Stimulated activated CD4-positive, alpha-beta T cell treated with anti-CD3 and anti-CD28 coated beads, Interleukin-12 subunit alpha, Interleukin-12 subunit beta, amount 100 ng/mL, for 24 hours (primary cell): ENCODE measurements at places on chromosomes 7 and 10.

GRCh38 chr7:135353832-135354231, 120.2 kb downstream of the STRA8 start:
- DNase-seq, result no peak

DNA sequence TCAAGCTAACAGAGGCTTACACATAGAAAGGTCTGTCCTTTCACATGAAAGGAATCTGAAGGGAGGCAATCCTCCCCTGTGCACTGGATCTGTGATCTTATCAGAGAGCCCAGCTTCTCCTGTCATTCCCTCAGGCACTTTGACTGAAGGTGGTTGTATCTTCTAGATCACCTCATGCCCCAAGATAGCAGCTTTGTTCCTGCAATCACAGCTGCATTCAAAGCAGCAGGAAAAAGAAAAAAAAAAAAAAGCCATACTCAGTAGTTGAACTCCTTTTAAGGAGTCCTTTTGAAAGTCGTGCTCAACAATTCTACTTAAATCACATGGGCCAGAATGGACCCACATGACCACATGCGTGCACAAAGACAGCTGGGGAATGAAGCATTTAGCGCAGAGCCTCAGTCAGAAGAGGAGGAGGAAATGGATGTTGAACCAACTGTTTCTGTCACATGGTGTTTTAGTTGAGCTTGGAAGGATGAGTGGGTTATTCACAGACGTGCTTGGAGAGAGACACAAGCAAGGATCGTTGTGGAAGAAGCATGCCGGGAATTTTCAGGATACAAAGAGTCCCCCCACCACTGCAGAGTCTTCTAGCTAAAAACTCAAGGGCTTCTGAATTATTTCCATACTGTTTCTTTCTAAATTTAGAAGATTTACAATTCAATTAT, 13.0 kb upstream of the PFKP start:
- DNase-seq, result no peak

DNA sequence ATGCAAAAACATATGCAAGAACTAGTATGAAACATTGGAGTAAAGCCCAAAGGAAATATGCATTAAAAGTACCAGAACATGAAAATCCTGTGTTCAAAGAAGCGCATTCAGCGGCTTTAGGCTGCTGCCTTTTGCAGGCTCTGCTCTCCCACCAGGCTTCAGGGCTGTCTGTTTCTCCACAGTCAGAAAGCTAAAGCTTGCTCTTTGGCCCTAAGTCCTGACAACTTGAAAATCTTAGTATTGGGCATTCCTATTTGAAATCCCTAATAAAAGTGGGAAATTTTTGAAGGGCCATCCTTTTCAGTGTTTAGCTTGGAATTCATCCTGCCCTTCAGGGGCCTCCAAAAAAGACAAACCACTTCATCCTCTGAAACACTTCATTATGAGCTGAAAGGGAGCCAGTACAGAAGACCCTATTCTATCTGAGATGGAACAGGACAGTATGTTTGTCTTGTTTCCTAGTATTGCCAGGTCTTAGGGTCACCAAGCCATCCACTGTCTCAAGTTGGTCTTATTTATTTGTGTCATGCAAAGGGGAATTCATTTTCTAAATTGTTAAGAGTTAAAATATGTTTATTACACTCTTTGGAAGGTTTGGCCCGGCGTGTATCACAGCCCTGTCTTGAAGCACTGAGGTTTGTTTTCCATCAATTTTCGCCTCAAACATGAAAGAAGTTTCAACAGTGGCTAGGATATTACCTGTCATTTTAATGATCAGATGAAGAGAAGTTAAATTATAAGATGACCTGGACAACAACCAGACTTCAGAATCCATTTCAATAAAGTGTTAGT, 326.3 kb upstream of the BMPER start:
- DNase-seq, result no peak

- DNase-seq, result no peak
These were observed 405.3 kb upstream of the ETV1 start for GRCh38 chr7:14394786-14395185.

- no peak for DNase-seq
These were observed 1.6 kb downstream of the TMEM176A start for GRCh38 chr7:150801946-150802771.

DNA sequence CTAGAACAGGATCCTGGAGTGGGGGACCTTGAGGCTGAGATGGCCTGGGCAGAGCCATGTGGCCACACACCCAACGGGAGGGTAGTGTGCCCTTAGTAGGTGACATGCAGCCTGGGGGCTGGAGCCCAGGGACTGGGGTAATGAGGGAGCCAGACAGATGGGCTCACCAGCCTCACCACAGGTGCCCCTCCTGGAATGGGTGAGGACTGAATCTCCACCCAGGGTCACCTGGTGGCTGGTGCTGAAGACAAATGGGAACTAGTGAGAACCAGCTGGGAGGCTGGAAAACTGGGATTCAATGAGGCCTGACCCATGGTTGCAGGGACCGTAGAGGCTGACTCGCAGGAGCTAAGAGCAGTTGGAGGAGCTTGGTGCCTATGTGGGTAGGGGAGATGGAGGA, 6.1 kb downstream of the ZP3 start:
- DNase-seq, result no peak

DNA sequence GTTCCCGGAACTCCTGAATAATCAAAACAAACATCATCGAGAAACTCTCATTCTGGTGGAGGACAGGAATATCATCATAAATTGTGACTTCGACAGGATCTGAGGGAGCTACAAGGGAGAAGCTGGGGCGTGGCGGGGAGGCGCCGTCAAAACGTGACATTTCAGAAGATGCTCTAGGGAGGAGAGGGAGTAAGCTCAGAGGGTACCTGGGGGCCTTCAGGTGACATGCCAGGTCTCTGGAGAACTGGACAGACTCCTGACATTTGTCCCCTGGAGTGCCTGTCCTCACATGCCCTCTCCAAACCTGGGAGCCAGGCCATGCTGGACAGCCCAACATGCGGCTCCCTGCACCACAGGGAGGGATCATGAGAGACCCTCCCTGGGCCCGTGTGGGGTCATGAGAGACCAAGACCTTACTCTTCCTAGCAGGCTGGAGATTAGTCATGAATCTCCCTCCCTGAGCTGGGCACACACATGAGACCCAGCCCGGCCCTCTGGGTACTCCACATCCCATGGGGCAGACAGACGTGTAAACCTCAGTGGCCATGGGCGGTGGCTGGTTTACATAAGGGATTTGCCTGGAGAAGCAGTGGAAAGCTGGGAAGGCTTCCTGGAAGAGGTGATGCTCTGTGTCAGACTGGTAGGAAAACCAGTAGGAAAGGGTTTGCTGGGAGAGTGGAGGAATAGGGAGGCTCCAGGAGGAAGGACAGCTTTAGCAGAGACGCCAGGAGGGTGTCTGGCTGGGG, 81.0 kb downstream of the MYL10 start:
- DNase-seq, result no peak

DNA sequence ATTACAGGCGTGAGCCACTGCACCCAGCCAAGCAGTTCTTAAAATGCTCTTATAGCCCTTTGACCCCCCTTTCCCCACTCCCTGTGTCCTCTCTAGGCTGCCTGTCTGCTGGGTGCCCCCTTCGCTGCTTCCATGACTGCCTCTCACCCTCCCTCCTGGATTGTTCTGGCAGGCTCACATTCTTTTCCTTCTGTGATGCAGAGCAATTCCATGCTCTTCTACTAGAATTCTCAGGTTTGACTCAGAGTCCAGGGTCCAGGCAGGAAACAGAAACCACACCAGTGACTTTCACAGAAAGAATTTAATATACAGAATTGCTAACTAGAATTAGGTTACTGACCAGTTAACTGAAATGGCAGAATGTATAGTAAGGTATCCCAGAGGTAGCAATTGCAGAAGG, 244.8 kb downstream of the BAMBI start:
- no peak for DNase-seq

- DNase-seq, result no peak
These were observed 22.7 kb downstream of the ARL3 start for GRCh38 chr10:102691285-102692066.

GRCh38 chr7:7535691-7536090, at the start of gene COL28A1:
Gene COL28A1 (minus strand): TSS chr7:7535873. CDS start chr7:7532875, 2,998 bp downstream.
- no peak for DNase-seq

DNA sequence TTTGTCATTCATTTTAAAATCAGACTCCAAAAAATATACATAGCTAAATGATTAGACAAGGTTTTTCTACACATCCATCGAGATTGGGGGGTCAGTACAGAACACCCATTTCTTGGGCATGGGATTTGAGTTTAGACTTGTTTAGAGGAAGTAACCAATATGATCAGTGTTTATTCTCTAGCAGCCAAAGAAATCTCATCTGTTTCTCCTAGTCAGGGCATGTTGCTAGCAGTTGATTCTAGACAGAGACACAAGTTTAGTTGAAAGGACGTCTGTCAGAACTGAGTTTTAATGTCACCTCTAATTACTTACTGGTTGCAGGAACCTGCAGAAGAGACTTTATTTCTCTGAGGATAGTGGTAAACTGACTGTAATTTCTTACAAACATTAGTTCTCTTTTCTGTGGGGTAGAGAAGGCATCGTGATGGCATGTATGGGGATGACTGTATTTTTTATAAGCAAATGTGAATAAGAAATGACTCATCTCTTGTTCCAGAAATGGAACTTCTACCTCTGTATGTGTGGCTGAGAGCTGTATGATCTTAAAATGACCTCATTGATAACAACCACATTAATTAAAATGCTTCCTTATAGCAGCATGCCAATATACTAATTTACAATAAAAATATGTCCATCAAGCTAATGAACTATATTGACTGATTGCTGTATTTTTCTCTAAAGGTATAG, 30.6 kb upstream of the RHOBTB1 start:
- no peak for DNase-seq

GRCh38 chr7:100489824-100490223, 6.1 kb downstream of the NYAP1 start:
- DNase-seq, result no peak

- DNase-seq, result no peak
These were observed 7.6 kb downstream of the FOXK1 start for GRCh38 chr7:4689668-4690067.

- no peak for DNase-seq
These were observed 123.9 kb upstream of the FZD8 start for GRCh38 chr10:35765996-35766395.
